Esophagus muscularis mucosa (tissue), 4 donors: ENCODE measurements at places on chromosomes 4 and X. TPM values are rescaled to one million over a fixed set of nuclear protein-coding genes. Genes with fewer than 3 reads are reported as not detected.

Gene SSX3
- total RNA-seq: not detected

Gene GAGE12G
- not detected for total RNA-seq

Gene MAGEC3
- not detected for total RNA-seq

Gene MBNL3
- total RNA-seq: 10.4 TPM

Gene PFKFB1
- total RNA-seq: not detected
